ENCODE measurements at places on chromosomes 7 and 10.

- DNase-seq, result no peak
Observed at GRCh38 chr10:91901784-91902677, 7.3 kb downstream of the FGFBP3 start.

GRCh38 chr7:137590756-137591305 is 247.3 kb upstream of the PTN start:
- DNase-seq, result no peak

GRCh38 chr7:22842383-22842941 is 19.8 kb upstream of the TOMM7 start:
- DNase-seq, result no peak

DNA sequence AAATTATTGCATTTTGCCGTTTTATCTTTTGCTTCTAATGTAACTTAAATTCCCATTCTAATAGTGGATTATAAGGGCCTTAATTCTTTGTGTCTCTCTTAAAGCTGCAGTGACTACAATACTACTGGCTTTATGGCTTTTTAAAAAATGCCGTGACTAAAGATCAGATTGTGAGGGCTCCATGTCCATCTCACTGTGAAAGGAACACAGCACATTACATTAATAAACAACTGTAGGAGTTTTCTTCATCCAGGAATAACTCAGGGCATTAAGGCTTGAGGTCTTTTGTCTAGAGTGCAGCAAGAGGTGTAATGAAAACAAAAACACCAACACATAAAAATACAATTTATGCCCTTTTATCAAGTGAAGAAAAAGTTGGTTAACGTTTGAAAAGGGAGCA is 205.3 kb downstream of the SKAP2 start:
- no peak for DNase-seq

DNA sequence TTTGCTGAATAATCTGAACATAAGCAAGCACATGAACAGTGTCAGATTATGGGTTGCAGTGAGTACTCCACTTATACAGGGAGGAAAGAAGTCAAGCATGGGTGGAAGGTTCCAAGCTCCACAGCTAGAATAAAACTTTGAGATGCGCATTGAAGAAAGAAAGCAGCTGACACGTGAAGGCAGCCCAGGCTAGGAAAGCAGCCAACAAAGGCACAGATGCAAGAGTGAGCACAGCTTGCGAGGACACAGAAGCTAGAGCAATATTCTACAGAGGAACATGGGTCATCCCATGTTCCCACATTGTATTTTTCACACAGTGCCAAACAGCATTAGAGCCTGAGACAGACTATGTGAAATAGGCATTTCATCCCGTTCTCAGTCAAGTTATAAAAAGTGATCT is 194.6 kb upstream of the TBX20 start:
- DNase-seq, result no peak

GRCh38 chr7:113113912-113114311 is 4.4 kb downstream of the SMIM30 start:
- no peak for DNase-seq

DNA sequence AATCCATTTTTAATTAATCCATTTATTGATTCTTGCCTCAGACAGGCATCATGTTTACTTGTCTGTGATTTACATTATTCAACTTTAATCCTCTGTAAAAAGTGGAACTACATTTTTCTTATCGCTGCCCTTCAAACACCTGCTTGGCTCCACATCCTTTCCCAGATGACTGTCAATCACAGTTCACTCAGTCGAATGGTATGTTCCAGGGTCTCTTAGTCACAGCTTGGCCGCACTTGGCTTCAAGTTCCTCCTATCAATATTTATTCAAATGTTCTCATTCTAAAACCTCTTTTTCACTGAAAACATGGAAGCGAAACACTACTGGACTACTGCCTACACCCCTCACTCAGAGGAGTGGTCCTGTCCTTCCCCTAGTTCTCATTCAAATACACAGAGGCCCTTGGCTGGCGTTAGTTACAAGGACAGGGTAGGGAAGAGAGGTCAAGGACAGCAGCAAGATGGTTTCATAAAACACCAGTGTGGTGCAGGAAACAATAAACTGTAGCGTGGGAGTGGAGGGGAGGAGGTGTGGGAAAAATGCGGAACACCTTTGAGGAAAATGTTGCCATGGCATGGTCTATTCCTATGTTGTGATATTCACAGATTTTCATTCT is 143.2 kb downstream of the USP6NL start:
- DNase-seq, result no peak

- DNase-seq, result no peak
Observed at GRCh38 chr7:102304668-102305067, 18.0 kb downstream of the SH2B2 start.

DNA sequence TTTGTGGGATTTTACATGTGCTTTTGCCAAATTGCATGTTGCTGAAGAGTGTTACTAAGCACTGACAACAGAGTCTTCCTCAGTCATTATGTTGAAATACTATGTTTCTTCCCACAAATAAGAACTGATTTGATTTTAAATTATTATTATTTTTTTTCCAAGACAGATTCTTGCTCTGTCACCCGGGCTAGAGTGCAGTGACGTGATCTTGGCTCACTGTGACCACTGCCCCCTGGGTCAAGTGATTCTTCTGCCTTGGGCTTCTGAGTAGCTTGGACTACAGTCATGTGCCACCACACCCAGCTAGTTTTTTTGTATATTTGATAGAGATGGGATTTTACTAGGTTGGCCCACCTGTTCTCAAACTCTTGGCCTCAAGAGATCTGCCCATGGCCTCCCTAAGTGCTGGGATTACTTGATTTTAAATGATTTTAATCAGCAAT is 42.3 kb downstream of the MINPP1 start:
- no peak for DNase-seq

GRCh38 chr10:45023426-45023825 is 22.7 kb downstream of the ZNF22 start:
- DNase-seq, result no peak

GRCh38 chr10:79376078-79376628 is 28.9 kb downstream of the PPIF start:
- no peak for DNase-seq

- no peak for DNase-seq
Observed at GRCh38 chr7:46034056-46034768, 113.1 kb upstream of the IGFBP3 start.

- no peak for DNase-seq
Observed at GRCh38 chr7:69177941-69178494, 420.3 kb upstream of the AUTS2 start.

DNA sequence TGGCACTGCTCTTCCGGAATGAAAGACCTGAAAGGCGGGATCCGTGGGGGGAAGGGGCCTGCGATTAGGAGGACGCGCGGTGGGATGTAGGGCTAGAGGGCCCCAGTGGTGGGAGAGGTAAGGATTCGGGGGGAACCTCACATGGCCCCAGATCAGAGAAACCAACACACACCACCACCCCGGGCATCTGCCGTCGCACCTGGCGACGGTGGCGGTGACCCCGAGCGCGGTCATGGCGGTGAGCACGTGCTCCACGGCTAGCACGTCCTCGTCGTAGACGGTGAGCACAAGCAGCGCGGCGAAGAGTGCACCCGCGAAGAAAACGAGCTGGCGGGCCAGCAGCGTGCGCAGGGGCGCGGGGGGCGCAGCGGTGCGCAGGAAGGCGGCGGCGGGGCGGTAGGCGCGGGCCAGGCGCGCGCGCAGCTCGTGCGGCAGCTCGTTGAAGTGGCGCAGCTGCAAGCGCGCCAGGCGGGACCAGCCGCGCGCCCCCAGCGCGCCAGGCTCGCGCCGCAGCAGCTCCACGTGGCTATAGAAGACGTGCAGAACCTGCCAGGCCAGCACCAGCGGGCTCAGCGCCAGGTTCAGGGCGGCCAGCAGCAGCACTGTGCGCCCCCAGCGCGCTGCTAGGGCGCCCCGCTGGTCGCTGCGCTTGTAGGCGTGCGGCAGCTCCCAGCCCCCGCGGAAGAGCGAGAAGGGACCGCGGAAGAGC is 5.7 kb downstream of the ATG9B start:
- no peak for DNase-seq

- DNase-seq, result no peak
Observed at GRCh38 chr10:83612050-83612449, 527.3 kb upstream of the GHITM start.

GRCh38 chr7:51077987-51078370 is 238.6 kb downstream of the COBL start:
- no peak for DNase-seq

DNA sequence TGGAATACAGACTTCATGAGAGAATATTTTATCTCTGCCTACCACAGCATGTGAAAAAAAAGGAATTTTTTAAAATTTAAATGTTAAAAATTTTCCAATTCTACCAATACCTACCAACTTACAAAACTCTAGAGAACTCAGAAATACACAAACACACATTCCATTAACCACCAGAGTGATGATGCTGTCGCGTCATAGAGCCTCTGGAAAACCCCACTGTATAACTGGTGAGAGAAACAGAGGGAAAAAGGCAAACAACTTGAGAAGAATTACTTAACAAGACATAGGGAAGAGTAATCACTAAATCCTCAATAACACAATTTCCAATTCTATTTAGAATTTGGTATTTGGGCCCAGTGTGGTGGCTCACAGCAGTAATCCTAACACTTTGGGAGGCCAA is 6.2 kb upstream of the SPOCK2 start:
- DNase-seq, result no peak

- DNase-seq, result no peak
Observed at GRCh38 chr7:82164813-82165212, 278.8 kb downstream of the CACNA2D1 start.

DNA sequence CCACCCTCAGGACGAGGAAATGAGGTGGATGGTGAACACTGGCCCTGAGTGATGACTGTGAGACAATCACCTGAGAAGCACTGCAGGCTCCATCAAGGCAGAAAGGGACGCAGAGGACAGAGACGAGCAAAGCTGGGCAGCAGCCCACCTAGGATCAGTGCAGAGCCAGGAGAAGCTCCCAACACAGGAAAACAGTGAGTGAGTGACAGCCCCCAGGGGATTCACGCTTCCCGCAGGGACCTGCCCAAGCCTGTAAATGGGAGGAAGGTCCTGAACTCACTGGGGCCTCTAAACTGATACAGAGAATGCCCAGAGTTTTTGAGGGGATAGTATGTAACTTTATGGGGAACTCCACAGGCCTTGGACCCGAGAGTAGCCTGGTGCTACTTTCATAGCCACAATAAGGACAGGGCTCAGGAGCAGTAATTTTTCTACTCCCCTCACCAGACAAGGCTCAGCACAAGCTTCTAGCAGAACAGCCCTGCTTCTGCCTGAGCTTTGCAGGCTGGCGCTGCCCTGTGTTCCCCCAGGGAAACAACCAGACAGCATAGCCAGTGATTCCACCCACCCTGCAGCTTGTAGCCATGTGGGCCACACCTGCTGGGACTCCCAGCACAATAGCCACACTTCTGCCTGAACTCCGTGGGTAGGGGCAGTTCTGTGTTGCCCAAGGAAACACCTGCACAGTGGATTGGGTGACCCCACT is 708.4 kb downstream of the POM121L12 start:
- DNase-seq, result no peak

- DNase-seq, result no peak
Observed at GRCh38 chr7:158185653-158186052, 402.0 kb downstream of the PTPRN2 start.

DNA sequence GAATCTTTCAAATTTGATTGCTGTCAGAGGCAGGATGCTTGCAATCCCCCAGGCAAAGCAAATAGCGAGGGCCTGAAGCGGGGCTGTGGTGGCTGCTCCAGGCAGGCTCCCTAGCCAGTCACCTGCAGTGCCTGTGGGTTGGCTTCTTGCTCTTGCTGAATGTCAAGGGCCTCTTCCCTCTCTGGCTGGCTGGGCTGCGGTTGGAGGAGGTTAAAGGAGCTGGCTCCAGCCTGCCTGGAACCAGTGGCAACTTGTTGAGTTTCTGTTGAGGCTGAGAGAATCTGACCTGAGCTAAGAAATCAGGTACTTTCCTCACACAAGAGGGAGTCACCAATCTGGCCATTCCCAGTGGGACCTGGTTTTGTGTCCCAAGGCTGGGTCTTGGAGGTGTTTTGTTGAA is 134.7 kb downstream of the TMEM178B start:
- no peak for DNase-seq

GRCh38 chr10:88659725-88660597 is 4.3 kb upstream of the LIPF start:
- no peak for DNase-seq

DNA sequence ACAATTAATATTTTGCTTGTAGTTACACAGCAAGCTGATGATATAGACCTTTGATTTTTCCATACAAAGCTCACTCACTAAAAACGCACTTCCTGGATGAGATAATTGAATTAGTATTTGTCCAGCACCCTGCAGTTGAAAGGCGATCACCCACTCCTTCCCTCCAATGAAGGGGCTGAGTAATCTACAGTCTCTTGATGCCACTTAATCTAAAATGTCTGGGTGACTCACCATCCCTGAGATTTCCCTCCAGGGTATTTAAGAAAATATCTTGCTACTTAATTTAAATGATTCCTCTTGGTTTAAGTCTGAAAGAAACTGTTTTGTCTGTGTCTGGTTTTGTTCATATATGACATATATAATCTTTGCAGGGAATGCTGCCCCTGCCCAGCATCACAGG is 515.3 kb downstream of the GRID1 start:
- DNase-seq, result no peak

- no peak for DNase-seq
Observed at GRCh38 chr10:28202941-28203352, 99.9 kb downstream of the MPP7 start.

- DNase-seq, result no peak
Observed at GRCh38 chr7:80387634-80388193, 124.2 kb downstream of the GNAT3 start.

GRCh38 chr10:65491799-65492198 is 1434.0 kb upstream of the LRRTM3 start:
- DNase-seq, result no peak

GRCh38 chr10:46019569-46020343 is 10.7 kb downstream of the NCOA4 start:
- no peak for DNase-seq

DNA sequence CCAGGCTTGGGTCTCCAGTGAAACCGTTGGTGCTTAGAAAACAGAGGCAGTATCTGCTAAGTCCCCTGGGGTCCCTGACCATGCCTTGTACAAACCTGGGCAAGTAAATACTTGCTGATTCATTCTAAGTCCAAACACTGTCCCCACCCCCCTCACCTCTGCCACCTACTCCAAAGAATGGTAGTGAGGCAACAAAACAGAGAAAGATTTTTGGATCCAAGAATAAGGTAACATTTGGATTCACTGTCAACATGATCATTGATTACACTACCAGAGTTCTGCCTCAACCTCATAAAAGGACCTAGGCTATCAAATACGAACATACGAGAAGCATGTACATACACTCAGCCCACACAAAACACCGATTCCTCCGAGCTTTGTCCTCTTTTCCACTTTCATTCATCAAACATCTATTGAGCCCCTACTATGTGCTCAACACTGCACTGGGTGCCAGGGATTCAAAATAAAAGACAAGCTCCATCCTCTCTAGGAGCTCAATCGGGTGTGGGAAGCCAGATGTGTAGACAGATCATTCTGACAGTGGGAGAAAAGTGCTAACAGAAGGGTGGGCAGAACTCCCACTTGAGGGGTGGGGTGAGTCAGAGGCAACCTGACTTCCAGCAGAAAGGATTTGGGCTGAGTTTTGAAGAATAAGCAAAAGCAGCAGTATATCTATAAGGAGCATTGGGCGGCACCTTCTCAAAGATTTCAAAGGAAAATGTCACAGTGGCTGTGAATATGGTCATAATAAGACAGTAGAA is 71.2 kb downstream of the GFRA1 start:
- no peak for DNase-seq

GRCh38 chr10:49767752-49768151 is 5.6 kb upstream of the OGDHL start:
- DNase-seq, result no peak

- DNase-seq, result no peak
Observed at GRCh38 chr10:86671985-86672710, 3.8 kb downstream of the LDB3 start.

Data from stimulated activated CD8-positive, alpha-beta memory T cell treated with anti-CD3 and anti-CD28 coated beads, Interleukin-4, amount 100 ng/mL, for 1 hour (primary cell).